ENCODE measurements at places on chromosomes 16 and 17.
A peak's percentile ranks its signal among the peaks of the same experiment; 100 is the strongest.

GRCh38 chr16:23051587-23051986 lies 97.7 kb downstream of the USP31 start:
- peak; percentile 20 for DNase-seq

DNA sequence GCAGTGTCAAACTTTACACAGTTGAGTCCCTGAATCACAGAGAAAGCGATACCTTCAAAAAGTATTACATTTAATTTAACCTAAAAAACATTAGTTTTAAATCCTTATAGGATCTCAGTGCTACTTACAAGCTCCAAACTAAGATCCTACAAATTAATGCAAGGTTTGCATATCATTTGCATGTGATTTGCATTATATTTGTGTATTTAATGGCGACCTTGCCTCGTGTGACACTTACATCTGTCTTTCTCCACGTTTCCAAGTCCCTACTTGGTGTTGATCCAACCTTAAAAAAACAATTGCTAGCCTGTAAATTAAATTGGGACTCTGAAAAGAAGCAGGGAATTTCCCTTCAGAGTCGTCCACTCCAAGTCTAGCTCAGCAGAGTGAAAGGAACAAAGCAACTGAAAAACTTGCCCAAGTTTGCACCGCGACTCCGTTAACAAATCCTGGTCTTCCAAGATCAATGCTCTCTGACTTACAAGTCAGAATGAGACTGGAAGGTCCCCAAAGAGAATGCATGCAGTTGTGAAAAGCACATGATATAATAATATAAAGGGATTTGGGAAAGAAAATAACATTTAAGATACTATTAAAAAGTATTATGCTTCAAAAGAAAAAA lies 739 bp upstream of the FAM117A start:
- DNase-seq = peak; percentile 50

DNA sequence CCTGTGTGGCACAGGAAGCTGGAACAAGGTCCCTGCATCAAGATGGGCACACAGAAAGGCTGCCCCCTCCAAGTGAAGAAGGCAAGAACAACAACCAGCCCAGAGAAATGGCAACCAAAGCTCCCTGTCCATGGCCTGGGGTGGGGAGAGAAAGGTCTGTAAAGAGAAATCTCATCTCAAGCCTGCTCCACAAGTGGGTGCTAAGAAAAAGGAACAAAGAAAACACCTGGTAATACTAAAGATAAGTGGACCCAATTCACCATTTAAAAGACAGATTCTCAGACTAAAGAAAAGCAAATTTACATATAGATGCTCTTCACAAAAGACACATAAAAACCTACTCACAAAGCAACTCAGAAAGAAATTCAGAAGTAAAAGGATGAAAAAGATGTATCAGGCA lies 107.4 kb downstream of the PARN start:
- DNase-seq = no peak

DNA sequence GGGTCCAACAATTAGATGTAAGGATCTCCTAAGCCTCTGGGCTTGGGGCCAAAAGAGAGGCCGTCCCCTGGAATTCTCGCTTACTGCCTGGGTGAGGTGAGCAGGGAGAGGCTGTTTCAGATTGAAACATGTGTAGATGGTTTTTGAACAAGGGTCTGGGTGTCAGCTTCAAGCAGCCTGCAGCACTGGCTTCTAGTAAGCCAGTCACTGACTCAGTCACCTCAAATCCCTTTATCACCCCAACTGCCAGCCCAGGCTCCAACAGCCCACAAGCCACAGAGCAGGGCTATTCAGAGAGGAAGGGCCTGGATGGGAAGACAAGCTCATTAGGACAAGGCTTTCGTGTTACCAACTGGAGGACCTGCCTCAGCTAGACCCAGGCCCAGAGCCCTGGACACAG lies 180.2 kb downstream of the CCT6B start:
- DNase-seq = no peak

- DNase-seq = no peak
Observed at GRCh38 chr16:16774389-16774788, 395.4 kb downstream of the NPIPA7 start.

DNA sequence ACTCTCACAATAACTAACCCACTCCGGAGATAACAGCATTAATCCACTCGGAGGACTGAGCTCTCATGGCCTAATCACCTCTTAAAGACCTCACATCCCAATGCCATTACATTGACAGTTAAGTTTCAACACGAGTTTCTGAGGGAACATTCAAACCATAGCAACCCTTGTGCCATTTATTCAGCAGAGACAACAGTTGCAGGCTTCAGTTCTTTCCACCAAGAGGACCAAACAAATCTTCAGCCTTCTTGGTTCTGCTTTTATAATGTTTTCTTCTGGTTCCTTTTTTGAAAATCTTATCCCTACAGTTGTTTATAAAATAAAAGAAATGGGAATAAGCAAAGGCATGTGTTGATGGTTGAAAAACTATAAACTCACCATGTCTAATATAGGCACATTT lies 2.1 kb upstream of the CD300E start:
- DNase-seq = no peak

DNA sequence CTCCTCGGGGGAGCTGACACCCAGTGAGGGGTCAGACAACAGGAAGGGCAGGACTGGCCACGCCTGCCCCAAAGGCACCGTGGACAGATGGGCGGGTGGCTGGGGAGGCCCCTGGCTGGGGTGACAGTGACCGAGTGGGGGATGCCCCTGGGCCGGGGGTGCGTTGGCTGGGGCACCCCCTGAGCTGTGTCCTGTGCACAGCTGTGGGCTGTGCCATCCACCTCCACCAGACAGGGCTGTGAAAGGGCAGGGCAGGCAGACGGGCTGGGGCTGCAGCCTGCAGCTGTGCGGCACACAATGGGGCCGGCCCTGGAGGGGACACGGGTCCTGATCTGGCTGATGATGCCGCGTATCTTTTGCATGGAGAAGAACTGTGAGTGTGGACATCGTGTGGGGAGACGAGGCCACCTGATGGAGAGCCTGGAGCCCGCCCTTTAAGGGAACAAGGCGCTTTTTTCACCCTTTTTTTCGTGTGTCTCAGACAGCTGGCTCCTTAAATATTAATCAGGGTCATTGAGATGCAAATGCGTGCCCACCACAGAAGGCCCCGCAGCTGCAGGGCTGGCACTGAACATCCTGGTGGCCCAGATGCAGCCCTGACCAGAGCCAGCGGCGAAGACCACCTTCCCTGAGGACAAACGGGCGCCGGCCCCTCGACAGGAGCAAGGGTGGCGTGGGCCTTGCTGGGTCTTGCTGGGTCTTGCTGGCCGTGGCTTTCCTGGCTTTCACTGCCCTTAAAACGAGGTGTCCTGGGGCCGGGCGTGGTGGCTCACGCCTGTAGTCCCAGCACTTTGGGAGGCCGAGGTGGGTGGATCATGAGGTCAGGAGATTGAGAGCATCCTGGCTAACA lies 42.4 kb upstream of the GNG13 start:
- DNase-seq = peak; percentile 47

DNA sequence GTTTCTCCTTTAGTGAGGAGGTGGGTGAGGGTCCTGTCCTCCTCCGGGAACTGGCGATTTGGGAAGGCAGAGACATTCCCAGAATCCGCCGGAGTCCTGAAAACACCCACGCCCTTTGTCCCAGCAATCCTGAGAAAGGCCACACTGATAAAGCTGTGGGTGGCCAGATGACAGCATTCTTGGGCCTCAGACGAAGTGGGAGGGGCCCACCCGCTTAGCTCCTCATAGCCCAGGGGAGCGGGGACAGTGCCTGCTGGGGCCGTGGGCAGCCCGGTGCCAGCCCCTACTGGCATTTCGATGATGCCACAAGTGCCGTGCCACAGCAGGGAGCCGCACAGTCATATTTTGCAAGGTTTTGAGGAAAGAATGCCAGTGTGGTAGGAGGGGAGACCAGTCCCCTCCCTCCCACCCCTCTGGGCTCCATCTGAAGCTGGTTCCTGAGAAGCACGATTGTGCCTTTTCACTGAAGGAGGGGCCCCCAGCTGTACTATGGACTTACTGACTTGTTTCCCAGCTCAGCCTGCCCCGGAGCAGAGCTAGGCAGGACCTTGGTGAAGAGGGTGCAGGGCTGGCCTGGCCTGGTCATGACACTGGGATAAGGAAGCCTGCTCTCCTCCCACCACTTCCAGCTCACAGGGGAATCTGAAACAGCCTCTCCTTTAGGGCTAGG lies 20.9 kb upstream of the MPRIP start:
- DNase-seq = peak; percentile 15

DNA sequence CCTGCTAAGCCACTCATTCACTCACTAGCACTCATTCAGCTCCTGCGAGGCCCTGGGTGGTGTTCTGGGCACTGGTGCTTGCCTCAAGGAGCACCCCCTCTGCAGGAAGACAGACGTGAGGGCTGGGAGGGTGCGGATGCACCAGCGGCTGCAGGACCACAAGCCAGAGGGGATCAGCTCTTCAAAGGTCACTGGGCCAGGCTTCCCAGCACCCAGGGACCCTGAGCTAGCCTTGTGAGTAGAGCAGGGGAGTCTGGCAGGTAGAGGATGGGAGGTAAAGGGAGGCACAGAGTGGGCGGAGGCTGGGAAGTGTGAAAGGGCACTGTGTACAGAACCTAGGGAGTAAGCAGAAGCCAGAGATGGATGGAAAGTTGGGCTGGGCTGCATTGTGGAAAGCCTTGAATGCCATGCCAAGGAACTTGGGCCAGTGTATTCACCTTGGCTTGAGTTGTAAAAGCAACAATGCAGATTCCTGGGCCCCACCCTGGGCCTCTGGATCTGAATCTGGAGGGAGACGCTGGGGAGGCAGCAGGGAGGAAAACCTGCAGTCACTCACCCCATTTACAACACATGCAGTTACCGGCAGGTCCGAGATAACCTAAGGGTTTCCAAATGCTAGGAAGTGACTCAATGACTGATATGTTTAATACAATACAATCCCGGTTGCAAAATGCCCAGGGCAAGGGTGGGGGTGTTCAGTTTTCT lies 1.7 kb downstream of the IL4R start:
- no peak for DNase-seq

DNA sequence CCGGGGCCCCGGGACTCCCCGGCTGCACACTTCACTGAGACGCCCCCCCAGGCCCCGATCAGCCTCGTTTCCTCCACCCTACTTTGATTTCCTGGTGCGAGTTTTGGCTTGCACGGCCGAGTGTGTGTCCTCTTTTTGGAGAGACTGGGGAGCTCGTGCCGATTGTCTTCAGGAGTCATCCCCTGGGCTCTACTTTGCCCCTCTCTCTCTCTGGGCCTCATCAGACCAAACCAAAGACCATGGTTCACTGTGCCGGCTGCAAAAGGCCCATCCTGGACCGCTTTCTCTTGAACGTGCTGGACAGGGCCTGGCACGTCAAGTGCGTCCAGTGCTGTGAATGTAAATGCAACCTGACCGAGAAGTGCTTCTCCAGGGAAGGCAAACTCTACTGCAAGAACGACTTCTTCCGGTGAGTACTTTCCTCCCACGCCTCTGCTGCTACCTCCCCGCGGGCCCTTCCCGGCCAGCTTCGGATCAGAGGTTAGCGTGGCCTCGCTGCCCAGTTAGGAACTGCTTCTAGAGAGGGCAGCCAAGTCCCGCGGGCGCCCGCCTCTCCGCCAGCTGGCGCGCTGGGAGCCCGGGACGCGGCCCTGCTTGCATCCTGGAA lies 787 bp downstream of the LHX1 start:
- DNase-seq = peak; percentile 49

All from brain (organoid and tissue), 16 donors.